ENCODE measurements at places on chromosomes 12 and 14.

DNA sequence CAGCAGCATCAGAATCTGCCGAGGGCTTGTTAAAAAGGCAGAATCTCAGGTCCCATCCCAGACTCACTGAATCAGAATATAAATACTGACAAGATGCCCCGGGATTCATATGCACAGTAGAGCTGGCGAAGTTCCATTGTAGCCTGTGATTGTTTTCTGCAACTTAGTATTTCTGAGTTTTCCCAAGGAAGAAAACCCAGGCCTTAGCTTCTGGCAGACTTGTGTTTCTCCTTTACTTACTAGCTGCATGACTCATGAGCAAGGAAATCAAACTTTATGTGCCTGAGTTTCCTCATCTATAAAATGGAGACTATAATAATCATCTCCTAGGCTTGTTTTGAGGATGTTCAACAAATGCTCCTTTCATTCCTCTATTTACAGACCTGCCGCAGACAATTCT lies 278.5 kb upstream of the PLEKHG7 start:
- no peak for DNase-seq

GRCh38 chr12:86903159-86903558 lies 647.0 kb upstream of the MGAT4C start:
- no peak for DNase-seq

DNA sequence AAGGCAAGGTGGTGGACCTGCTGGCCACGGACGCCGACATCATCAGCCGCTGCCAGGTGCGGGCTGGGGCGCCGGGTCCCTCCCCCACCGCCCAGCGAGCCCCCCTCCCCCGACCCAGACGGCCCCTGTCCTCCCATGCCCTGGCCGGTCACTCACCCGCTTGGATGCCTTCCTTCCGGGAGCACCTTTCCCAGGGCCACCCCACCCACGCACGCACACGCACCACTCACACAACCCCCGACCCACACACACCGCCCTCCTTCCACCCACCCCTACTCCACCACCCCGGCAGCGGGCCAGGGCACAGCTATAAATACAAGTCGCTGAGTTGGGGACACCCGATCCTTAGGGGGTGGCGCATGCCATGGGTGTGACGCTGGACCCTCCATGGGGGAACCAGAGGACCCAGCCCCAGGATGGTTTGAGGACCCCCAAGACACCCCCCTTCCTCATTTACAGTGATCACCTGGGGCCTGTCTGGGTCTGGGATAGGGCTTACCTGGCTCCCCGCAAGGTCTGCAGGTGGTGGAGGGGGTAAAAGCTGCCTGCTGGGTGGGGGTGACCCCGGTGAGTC lies 465 bp downstream of the ADSS1 start:
- DNase-seq = no peak

DNA sequence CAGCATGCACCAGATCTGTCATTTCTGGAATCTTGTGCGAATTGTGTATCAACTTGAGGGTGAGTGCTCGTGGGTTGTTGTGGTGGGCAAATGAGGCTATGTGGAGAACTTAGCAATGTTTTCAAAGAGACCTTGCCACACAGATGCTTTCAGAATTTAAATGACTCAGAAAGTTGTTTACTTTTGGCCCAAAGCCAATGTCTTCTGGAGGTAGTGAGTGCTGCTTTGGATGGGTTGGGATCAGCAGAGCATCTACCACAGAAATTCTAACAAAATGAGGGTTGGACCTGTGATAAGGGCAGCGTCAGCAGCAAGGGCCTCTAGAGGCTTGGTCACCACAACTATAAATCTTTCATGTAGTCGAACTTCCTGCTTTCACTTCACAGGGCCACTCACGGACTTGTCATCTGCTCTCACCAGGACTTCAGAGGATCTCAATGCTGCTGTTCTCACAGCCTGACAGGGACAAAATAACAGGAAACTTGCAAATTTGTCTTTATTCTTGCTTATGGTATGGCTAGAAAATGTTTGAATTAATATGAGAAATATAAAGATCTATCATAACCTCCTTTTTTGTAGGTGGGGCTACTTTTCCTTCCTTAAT lies 111.4 kb downstream of the DACT1 start:
- DNase-seq = no peak

DNA sequence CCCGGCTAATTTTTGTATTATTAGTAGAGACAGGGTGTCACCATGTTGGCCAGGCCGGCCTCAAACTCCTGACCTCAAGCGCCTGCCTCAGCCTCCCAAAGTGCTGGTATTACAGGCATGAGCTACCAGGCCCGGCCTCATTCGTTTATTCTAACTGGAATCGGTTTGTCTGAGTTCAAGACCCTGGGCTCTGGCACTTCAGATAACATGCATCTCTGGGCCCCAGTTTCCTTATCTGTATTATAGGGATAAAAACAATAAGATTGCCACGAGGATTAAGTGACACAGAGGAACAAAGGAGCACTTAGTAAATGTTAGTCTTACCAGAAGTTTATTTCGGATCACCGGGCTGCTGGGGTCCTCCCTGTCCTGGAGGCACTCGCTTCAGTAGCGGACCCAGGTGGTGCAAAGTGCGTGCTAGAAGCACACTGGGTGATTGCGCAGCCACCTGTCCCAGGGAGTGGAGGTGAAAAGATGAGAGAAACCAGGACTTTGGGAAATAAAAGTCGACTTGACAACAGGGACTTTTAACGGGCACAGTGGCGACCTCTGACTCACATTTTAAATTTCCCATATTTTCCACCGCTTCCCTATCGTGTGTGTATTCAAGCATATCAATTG lies 37.5 kb downstream of the ACACB start:
- no peak for DNase-seq

DNA sequence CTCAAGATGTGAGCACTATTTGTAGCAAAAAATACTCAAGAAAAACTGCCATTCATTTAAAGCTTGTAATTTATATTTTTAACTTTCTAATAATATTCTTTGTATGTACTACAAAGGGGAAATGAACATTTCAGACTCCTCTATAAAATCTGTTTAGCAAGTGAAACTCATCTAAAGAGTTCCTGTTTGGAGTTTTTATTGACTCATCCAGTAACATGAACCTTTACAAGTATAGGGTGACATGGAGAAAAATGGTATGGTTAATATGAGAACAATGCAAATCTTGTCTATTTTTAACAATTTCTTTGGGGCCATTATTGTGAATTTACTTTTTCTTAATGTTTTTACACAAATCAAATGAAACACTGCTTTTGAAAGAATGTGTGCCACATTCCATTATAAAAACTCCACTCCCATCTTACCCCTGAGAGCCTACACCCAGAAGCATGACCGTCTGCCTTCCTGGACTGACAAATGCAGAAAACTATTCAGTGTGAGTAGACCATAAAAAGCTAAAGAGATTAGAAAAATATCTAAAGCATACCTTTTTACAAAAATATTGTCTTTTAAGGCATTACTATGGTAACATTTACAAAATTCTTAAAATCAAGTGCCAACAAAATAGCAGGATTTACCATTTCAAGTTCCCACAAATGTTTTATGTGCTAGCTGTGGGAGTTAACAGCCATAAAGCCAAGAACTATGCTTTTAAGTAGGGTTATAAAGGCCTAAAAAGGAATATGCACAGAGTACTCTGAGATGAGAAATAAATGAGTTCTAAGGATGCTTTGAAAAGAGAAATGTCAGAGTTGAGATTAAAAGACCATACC lies 144.0 kb downstream of the ADAMTS20 start:
- no peak for DNase-seq

DNA sequence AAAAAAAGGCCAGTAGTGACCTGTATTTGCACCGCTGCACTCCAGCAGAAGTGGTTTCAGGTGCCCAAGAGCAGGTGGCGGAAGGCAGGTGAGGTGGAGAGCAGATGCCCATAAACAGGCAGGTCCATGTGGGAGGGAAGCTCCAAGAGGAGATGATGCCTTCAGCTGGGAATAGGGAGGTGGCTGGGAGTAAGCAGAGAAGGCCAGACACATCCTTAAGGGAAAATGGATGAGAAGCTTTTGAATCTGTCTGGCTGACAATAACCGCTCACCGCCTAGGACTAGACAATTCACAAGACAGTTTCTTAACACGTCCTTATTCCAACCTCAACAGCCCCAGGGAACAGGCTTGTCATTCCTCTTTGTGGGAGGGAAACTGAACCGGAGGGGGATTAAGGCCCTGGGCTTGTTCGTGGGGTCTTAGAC lies 43.9 kb upstream of the PLEKHG6 start:
- DNase-seq = no peak

DNA sequence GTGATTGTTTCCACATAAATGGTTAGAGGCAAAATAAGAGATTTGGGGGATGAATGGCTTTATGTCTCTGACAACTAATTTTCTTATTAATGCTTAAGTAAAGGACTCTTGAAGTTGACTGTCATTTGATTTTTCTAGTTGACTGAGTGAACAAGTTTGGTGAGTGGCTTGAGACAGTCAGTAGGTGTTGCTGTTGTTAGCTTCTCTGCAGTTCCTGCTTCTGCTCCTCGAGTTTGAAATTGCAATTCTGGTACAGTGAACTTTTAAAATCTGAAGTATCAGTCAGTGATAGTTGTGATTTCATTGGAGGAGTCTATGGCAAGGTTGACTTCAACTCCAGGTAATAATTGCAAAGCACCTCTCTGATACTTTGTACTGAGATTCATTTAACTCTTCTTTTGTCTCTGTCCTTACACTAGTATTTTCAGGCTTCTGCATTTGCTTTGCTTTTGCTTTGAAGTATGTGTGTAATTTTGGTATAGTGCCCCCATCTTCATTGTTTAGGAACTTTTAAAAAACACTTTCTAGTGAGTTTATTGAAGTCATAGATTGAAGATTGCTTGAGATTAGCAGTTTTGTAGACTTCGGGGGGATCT lies 415.5 kb downstream of the PCNX1 start:
- no peak for DNase-seq

DNA sequence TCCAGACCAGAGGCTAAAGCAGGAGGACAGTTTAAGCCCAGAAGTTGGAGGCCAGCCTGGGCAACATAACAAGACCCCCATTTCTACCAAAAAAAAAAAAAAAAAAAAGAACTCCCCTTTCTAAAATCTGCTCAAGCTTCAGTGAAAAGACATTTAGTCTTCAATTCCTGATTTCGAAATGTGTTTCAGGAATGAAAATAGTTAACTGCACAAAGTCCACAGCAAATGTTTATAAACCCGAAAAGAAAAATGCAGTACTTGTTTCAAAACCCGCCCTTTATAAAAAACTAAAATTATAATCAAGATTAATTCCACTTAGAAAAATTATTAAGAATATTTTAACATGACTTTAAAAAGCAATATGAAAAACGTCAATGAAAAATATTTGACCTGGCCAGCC lies 12.1 kb downstream of the ATXN2 start:
- no peak for DNase-seq

DNA sequence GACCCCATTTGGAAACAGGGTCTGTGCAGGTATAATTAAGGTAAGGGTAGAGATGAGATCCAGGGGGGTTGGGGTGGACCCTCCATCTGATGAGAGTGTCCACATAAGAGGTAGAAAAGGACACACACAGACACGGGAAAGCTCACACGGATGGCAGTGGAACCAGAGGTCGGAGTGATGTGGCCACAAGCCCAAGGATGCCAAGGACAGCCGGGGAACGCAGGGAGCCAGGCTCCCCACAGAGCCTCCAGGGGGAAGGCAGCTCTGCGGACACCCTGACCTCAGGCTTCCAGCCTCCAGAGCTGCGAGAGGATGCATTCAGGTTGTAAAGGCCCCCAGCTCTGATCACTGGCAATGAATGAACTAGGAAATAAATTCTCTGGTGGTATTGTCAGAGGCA lies 33.0 kb downstream of the RIMBP2 start:
- DNase-seq = no peak

DNA sequence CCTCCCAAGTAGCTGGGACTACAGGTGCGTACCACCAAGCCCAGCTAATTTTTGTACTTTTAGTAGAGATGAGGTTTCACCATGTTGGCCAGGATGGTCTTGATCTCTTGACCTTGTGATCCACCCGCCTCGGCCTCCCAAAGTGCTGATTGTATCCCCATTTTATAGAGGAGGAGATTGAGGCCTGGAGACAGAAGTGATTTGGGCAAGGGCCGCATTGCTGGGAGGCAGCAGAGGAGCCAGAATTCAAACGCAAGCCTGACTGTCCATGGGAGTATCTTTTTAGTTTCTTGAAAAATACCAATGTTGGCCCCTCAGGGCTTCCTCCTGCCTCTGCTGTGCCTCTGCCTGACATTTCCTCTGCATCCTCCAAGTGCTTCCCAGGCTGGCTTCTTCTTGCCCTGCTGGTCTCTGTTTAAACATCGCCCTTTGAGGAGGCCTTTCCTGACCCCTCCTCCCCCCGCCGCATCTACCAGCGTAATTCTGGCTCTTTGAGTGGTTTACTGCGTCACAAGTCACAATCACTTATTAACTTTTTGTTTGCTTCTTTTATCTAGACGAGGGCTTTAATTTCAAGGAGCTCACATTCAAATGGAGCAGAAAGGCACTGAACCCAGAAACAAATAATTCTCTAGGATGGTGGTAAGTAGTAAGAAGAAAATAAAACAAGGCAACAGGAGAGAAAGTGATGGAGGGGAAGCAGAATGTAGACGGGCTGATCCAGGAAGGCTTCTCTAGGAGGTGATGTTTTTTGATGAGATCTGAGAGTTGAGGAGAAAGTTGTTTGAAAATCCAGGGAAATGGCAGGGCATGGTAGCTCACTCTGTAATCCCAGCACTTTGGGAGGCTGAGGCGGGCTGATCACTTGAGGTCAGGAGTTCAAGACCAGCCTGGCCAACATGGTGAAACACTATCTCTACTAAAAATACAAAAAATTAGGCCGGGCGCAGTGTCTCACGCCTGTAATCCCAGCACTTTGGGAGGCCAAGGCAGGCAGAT lies 91.0 kb upstream of the MED13L start:
- no peak for DNase-seq

DNA sequence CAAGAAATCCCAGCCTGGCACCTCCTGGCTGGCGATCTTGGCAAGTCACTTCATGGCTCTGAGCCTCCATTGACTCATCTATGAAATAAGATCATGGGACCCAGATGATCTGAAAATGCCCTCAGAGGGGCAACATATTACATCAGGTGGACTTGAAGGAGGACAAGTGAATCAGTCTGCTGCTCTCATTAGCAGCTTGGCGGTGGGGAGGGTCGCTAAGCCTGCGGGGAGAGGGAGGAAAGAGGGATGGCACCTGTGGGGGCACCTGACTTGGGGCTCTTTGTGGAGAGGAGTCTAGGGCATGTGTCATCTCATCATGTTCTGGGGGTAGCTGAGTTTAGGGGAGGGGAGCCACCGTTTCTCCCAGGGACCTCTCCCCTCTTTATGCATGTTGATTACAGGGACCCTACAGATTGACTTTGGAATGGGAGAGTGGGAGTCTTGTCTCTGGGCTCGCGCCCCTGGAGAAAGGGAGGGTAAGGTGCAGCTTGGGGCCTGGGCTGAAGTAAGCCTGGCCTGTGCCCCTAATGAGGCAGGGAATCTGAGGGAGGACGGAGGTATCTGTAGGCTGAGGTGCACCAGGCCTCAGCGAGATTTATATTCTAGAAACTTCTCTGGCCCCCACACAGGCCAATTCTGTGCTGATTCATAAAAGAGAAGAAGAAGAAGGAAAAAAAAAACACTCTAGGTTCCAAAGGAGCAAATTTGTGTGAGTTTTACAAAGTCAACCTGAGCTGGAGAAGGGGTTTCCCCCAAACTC lies 29.3 kb upstream of the BATF start:
- DNase-seq = no peak

DNA sequence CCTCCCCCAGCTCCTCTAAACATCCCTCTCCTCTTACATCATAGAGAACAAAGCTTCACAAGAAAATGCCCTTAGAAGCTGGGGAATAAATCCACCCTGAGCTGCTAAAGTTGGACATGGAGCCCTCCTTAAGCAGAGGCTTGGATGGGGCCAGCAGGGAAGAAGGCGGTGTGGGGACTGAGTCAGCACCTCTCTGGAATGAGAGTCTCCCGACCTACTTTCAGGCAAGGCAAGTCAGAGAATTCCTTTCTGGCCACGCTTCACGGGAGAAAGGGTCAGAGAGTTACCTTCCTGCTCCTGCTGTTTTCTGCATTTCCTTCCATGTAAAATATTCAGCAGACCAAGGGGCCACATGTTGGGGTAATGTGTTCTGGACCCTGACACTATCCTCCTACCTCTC lies 113.3 kb upstream of the PRB2 start:
- DNase-seq = no peak

Data from cerebellar nuclear complex (tissue), 1 donor.